Substantia nigra (tissue), 51 donors: ENCODE measurements at places on chromosomes 5 and 9.

GRCh38 chr9:129254566-129255287, 76.7 kb upstream of the IER5L start:
- DNase-seq, result no peak

DNA sequence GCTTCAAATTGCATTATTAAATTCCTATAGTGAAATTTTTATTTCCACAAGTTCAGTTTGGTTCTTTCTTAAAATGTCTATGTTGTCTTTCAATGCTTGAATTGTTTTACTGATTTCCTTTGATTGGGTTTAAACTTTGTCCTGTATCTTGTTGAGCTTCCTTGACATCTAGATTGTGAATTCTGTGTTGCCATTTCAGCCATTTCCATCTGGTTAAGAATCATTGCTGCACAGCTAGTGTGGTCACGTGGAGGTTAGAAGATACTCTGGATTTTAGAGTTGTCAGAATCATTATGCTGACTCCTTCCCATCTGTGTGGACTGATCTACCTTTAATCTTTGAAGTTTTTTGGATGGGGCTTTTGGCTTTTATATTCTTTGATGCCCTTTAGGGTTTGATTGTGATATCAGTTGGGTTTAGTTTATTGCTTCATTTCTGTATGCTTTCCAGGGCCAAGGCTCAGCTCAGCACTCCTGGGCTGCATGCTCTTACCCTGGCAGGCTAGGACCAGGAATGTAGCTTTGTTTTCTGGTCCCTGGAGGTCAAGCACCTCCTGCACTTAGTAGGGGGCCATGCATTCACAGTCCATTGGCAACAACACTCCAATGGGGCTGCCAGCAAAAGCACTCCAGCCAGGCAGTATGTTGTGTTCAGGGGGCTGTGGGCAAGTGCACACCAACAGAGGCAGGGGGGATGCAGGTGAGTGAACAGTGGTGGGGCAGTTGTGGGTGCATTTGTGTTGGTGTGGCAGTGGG, 141.4 kb downstream of the PRR16 start:
- DNase-seq, result no peak

DNA sequence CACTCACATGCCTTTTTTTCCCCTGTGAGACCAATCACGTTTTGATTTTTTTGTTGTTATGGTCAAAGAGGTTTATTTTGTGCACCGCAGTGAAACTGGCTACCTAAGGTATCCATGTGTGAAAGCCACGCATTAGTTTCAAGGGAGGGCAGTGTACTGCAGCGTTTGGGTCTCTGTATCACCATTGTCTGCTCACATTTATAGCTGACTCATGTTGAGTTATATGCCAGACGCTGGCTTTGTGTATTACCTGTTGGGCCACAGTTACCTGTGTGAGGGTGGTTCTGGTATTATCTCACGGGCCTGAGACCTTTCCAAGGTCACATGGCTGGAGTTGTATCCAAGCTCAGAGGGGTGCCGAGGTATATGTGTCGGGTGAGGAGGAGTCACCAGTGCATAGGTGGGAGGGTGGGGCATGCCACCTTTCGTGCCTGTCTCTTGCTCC, 75.8 kb downstream of the ARHGAP26 start:
- no peak for DNase-seq

DNA sequence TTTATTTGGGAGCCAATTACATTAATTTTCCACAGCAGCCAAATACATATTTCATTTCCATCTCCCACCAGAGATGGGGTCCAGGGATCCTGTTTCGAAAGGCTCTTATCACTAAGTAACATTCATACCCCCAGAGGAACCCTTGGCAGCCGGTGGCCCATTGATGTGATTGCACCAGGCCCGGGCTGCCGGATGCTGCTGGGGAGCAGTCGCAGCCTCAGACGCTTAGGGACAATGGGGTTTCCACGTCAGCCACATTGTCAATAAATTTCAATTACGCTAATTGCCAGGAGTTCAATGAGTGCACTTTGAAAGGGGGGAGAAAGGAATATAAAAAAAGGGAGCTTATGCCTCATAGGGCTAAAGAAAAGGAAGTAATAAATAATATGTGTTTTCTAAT, 478.8 kb upstream of the ADAMTS16 start:
- DNase-seq, result no peak

DNA sequence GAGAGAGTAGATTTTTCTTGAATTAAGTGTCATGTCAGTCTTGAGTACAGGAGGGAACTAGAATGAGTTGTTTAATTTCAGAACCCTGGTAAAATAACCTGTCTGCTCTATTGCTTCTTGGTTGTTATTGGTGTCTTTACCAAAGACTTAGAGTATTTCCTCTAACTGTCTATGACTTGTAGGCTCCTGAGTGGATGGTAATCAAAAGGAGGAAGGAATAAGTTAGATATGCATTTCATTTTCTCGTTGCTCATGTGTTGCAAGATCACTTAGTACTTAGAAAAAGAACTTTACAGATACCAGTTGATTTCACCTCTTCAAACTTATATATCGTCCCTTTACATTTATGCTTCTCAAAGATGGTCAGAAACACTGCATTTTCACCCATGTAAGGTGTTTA, 31.1 kb downstream of the UHRF2 start:
- no peak for DNase-seq

DNA sequence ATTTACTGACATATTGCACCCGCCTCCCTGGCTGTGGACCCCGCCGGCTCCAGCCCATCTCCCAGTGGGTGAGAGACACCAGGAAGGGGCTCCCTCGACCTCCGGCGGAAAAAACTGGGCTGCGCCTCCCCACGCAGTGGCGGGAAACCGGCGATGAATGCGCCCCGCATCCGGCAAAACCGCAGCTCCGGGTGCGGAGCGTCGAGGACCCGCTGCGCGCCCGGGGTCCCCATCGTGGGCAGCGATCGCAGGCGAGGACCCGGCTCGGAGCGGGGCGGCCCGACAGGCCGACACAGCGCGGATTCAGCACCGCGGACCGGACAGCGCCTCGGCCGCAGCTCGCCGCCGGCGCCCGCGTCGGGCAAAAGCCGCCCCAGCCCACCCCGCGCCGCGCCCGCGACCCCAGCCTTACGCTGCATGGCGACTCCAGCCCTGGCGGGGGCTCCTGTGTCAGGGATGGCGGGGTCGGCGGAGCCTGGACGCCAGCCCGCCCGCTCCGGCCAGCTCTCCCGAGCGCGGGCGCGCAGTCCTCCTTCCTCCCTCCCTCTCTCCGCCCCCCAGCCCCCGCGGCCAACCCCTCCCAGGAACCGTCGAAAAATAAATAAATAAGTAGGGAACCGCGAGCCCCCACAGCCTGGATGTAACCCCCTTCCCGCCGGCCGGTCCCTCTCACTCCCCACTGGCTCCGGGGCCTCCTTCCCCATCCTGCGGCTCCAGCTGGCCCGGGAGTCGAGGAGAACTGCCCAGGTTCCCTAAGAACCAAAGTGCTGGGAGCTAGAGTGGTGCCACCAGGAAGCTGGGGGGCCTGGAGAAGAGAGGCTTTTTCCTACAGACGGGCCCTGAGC, 3.1 kb downstream of the LHX3 start:
- DNase-seq, result no peak

DNA sequence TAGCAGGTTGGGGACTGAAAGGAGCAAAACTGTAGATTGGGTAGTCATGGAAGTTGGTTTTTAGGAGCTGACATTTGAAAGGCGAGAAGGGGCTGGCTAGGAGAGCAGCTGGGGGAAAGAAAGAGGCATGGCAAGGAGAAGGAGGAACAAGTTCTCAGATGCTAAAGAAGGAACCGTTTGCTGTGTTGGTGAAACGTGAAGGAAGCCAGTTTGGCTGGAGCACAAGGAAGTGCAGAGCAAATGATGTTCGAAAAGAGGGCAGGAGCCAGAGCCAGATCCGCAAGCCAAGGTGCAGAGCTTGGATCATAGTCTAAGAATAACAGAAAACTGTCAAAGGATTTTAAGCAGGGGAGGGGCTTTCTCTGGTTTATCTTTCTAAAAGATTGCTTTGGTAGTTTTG, 276.6 kb downstream of the ASTN2 start:
- DNase-seq, result no peak

DNA sequence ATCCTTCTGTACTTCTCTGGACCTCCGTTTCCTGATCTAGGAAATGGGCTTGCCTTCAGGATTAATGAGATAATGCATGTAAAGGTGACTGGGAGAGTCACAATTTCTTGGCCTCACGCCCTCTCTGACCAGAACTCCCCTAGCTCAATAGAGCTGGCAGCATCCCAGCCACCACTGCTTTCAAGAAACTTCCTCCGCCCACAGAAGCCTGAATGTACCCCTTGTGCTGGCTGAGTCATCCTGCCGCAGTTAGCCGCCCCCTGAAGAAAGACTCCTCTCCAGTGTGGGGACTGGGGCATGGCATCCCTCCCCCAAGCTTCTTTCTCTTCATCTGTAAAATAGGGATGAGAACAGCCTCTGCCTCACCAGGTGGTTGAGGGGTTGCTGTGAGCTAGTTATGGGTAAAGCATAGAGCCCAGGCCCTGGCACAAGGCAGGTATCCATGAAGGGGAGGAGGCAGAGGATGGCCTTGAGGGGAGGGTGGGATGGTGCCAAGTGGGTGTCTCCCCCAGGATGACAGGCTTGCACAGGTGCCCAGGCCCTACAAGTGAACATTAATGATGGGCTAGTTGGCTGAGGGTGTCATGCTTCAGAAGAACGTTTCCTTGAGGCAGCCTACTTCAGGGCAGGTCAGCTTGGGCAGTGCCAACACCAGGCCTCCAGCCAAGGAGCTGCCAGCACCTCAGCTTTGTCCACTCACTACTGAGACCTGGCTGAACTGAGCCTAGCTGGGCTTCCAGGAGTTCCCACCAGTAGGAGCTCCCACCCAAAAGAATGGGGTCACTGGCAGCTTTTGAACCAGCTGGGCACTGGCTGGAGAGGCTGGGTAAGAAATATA, 3.4 kb downstream of the PDLIM4 start:
- peak; percentile 43 for DNase-seq

- DNase-seq, result no peak
These were observed 27.6 kb downstream of the ACTL7A start for GRCh38 chr9:108889649-108890067.

DNA sequence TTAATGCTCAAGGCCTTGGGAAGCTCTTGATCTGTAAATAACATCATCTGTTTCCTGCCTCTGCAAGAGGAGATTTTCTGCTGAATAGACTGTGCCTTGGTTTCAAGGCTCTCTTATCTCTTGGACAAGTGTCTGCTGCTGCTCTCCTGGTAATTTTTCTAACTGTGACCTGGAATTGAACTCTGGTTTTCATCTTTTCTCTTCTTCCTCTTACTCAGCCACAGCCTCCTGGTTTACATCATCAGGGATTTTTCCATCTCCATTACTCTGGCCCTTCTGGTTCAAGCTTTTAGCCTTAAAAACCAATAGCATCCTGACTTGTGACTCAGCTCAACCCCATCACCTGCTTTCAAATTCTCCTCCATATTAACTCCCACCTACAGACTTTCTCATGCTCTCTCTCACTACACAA, 49.6 kb upstream of the ITGA1 start:
- no peak for DNase-seq

DNA sequence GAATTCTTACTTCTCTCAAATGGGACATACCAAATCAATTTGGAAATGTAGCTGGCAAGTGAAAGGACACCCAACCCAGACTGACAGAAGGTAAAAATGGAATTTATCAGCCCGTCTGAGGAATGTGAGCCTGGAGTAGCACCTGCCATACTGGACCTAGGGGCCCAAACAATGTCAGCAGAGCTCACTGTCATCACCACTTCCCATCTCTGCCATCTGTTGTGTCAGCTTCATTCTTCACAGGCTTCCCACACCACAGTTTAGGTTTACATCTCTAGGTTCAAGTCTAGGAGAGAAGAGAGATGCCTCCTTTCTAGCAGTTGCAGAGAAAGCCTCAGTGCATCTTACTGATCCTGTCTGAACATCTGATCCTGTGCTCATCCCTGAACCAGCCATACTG, 222.4 kb downstream of the DOCK8 start:
- DNase-seq, result no peak

GRCh38 chr5:179840321-179840720, 18.3 kb downstream of the MRNIP start:
- DNase-seq, result no peak
